ENCODE measurements at places on chromosomes 7 and 10.

DNA sequence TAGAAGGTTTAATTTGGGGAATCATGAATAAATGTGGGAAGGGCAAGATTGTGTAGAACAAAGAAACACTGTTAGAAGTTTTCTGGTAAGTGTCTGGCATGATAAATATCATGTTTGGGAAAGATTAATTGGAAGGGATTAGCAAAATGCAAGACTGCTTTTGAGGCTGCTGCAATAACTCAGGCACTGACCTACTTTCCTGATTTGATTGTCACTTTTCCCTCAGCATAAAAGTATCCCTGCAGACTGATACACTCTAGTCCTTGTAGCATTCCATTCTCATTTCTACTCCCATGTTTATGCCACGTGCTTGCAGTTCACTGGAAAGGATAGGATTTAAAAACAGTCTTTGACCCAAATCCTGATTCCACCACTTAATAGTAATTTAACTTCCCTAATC, 303.3 kb upstream of the SEMA3A start:
- DNase-seq, result no peak

GRCh38 chr7:92632791-92633190, 42.6 kb upstream of the FAM133B start:
- no peak for DNase-seq

DNA sequence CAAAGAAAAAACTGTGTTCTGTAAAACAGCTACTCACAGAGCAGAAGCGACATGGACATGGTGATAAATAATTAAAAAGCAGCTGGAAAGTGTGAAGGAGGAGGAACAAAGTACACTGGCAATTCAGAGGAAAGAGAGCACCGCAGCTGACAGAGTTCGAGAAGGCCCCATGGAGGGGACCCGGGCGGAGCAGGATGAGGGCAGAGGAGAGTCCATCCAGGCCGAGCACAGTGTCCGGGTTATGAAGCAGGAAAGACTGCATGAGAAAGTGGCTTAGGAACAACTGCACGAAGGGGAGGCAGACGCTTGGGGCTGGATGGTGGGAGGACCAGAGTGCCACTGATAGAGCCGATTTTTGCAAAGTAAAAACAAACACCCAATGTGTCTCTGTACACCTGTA, 185.5 kb downstream of the ZMYND11 start:
- no peak for DNase-seq

GRCh38 chr7:96729820-96730219, 20.2 kb upstream of the SEM1 start:
- DNase-seq, result no peak

- DNase-seq, result no peak
Measured at GRCh38 chr7:95899919-95900513, 127.7 kb downstream of the DYNC1I1 start.

GRCh38 chr7:117119192-117119924, 166.1 kb downstream of the ST7 start:
- peak; percentile 53 for DNase-seq

DNA sequence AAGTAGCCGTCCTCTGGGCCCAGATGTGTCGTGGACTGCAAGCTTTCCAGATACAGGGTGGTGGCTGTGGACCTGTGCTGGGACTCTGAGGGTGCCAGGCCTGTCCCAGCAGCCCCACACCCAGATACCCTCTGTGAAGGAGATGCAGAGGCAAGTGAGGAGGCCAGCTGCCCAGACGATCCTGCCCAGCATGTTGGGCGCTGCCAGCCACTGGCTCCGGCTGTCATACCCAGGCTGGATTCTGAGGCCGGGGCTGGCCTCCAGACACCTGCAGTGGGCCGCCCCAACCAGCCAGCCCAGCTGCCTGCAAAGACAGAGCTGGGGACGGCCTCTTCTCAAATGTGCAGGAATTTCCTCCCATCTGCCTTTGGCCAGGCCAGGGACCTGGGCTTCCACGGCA, 39.1 kb upstream of the EBF3 start:
- DNase-seq, result no peak

DNA sequence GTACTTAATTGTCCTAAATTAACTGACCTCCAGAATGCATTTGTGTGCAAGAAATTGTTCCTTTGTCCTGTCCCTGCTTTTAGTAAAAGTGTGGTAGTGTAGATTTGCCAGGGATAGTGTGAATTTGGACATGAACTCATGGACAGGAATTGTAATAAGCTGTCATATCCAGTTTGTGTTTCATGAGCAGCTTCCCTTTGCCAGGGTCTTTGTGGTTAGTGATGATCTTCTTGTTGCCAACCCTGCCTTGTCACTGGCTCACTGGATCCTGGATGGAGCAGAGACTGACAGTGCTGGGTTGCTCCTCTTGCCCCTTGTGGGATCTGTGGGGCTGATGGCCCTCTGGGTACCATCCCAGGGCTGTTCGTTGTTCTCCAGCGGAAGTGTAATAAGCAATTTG, 110.1 kb downstream of the CCNY start:
- no peak for DNase-seq

DNA sequence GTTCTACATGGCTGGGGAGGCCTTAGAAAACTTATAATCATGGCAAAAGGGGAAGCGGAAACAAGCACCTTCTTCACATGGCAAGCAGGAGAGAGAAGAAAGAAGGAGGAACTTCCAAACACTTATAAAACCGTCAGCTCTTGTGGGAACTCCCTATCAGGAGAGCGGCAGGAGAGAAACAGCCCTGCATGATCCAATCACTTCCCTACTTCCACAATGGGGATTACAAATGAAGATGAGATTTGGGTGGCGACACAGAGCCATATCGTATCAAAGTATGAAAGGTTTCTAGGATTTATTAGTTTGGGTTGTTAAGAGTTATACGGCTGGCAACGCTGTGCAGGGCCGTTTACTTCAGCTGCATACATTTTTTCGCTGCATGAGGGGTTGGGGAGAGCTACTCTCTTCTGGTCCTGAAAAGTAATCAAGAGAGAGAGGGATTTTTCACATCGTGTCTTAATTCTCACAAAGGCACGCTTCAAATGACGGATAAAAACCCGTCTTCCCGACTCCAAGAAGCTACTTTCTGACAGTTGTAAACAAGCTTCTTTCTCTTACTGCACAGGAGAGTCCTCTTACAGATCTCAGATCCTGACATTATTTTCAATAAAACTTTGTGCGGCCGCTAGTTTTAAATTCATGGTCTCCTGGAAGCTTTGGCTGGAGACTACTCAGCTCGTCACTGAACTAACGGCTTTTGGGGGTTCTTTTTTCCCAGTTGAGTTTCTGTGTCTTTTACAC, 751 bp upstream of the GTPBP10 start:
- no peak for DNase-seq

GRCh38 chr7:3518546-3518945, 217.5 kb downstream of the SDK1 start:
- no peak for DNase-seq

GRCh38 chr10:71093531-71093930, 118.8 kb upstream of the UNC5B start:
- no peak for DNase-seq

- no peak for DNase-seq
Measured at GRCh38 chr10:99329304-99329553, at the start of gene CNNM1. CNNM1 (plus strand) TSS chr10:99329356; CDS start chr10:99329388, 32 bp downstream.

GRCh38 chr10:27646194-27646593, 99.4 kb downstream of the MKX start:
- DNase-seq, result no peak

GRCh38 chr10:77441353-77442166, 196.0 kb downstream of the KCNMA1 start:
- DNase-seq, result no peak

GRCh38 chr10:86188326-86188725, 178.3 kb downstream of the GRID1 start:
- DNase-seq, result no peak

- no peak for DNase-seq
Measured at GRCh38 chr7:92625617-92626016, 35.4 kb upstream of the FAM133B start.

- no peak for DNase-seq
Measured at GRCh38 chr10:61317706-61318105, 135.5 kb downstream of the TMEM26 start.

GRCh38 chr10:91796331-91797047, 1.7 kb upstream of the TNKS2 start:
- no peak for DNase-seq

GRCh38 chr7:90720984-90721760, 125.1 kb downstream of the CDK14 start:
- DNase-seq, result no peak

DNA sequence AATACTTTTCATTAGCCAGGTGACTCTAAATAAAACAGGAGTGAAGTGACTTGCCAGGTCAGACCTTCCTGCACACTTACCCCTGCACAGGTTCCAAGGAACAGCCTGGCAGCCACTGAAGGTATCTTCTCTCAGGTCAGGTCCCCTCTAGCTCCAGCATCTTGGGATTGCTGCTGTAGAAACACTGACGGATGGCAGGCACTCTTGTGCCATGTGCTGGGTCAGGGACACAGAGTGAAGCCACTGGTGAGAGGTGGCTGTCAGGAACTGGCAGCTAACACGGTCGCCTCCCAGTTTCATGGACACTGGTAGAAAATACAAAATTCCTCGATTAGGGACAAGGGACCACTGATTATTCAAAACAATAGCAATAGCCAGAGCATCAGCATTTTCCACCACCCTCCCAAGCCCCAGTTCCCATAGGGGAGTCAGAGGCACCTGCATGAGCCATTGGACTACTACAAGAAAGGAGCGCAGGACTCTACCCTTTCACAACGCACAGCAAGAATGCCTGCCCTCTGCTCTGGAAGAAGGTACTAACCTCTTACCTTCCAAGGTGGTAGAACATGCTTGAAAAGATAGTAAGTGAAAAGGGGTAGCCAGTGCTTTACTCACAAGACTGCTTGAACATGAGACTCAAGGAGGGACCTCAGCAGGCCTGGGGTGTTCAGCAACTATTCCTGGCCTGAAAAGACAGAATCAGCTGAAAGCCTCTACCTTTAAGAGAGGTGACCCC, 5.1 kb upstream of the MYO1G start:
- DNase-seq, result no peak

- no peak for DNase-seq
Measured at GRCh38 chr7:139575338-139575680, 51.8 kb downstream of the CLEC2L start.

- DNase-seq, result no peak
Measured at GRCh38 chr7:101898106-101898505, 80.7 kb downstream of the CUX1 start.

GRCh38 chr10:121732656-121733445, 134.6 kb upstream of the FGFR2 start:
- DNase-seq, result no peak

- no peak for DNase-seq
Measured at GRCh38 chr7:20484356-20484755, 131.1 kb upstream of the ABCB5 start.

DNA sequence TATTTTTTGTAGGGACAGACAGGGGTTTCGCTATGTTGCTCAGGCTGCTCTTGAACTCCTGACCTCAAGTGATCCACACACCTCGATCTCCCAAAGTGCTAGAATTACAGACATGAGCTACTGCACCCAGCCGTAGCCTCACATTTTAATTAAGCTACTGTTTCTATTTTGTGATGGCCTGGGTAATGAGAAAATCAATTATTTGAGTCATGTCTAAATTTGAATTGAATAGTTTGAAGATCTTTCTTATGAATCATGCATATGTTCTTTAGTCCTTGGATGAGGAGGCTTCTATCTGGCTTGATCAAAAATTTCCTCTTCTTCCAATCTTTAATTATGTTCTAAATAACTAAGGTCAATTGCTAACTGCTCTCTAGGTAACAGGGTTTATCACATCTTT, 175.0 kb downstream of the REEP3 start:
- DNase-seq, result no peak

DNA sequence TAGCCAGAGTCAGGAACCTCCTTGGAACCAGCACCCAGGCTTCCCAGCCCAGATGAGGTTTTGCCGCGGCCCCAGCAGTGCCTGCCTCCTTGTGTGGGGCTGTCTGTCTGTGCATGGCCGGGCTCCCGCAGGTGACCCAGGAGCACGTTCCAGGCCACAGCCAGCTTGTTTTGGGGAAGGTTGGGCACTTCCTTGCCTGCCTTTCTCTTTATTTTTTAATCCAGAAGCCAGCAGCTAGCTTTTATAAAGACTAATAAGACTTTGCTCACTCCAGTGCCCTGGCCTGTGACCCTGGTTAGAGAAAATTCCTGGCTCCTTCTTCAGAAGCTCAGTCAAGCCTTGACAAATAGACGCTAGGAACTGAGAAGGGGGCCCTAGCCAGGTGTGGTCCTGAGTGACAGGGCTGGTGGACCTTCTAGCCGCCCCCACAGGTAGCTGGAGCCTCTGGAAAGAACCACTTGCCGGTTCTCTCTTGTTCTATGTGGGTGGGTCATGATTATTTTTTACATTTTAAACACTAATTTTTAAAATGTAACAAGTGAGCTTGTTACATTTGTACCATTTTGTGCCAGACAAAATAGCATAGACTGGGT, 837 bp downstream of the SLC29A3 start:
- DNase-seq, result no peak

GRCh38 chr7:7188091-7188490, 5.7 kb downstream of the C1GALT1 start:
- no peak for DNase-seq

GRCh38 chr10:58027426-58027825, 240.3 kb downstream of the IPMK start:
- DNase-seq, result no peak

DNA sequence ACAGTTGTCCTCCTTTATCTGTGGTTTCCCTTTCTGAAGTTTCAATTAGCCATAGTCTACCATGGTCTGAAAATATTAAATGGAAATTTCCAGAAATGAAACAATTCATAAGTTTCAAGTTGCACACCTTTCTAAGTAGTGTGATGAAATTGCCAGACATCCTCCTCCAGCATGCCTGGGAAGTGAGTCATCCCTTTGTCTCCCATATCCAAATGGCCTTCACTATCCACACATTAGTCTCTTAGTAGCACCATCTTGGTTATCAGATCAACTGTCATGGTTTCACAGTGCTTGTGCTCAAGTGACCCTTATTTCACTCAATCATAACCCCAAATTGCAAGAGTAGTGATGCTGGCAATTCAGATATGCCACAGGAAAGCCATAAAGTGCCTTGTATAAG, 83.4 kb upstream of the PPP1R9A start:
- DNase-seq, result no peak

DNA sequence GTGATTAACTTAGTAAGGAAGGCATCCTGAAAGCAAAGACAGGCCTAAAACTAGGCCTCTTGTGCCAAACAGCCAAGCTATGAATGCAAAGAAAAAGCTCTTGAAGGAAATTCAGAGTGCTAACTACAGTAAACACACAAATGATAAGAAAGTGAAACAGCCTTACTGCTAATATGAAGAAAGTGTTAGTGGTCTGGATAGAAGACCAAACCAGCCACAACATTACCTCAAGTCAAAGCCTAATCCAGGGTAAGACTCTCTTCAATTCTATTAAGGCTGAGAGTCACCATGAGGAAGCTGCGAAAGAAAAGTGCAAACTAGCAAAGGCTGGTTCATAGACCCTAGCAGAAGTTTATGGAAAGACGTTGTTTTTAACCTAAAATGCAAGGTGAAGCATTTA, 66.0 kb downstream of the IPMK start:
- DNase-seq, result no peak

DNA sequence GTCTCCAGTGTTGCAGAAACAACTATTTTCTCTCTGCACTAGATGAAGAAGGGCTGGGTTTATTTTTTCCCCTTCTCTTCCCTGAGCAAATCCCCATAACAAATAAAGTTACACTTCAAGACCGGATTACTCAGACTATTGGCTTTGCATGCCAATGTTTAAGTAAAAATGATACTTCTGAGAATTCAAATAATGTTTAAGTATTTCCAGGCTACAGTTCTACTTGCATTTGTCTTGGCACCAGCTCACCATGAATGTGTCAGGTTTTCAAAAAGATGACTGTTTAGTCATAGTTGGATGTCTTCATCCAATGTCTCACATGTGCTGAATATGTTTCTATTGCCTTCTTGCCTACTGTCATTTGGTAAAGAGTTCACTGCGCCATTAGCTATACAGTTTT, 912.6 kb downstream of the GATA3 start:
- no peak for DNase-seq

GRCh38 chr10:27620430-27621397, 116.6 kb downstream of the RAB18 start:
- no peak for DNase-seq
